Esophagus muscularis mucosa (tissue), 4 donors: ENCODE measurements at places on chromosomes 3 and 15. TPM values are rescaled to one million over a fixed set of nuclear protein-coding genes. Genes with fewer than 3 reads are reported as not detected.

P2RY12 gene
- 4.6 TPM for total RNA-seq

ZNF774 gene
- total RNA-seq: 1.7 TPM

GRCh38 chr15:30978328-30978727, 13.1 kb downstream of the MTMR10 start:
- no peak for DNase-seq

- DNase-seq: no peak
Measured at GRCh38 chr15:71272932-71273331, 157.7 kb downstream of the THSD4 start.

GRCh38 chr15:64134345-64134829, 17.1 kb upstream of the SNX22 start:
- no peak for DNase-seq
